HS-5 (cell line): ENCODE measurements at places on chromosomes 6 and 20.

DNA sequence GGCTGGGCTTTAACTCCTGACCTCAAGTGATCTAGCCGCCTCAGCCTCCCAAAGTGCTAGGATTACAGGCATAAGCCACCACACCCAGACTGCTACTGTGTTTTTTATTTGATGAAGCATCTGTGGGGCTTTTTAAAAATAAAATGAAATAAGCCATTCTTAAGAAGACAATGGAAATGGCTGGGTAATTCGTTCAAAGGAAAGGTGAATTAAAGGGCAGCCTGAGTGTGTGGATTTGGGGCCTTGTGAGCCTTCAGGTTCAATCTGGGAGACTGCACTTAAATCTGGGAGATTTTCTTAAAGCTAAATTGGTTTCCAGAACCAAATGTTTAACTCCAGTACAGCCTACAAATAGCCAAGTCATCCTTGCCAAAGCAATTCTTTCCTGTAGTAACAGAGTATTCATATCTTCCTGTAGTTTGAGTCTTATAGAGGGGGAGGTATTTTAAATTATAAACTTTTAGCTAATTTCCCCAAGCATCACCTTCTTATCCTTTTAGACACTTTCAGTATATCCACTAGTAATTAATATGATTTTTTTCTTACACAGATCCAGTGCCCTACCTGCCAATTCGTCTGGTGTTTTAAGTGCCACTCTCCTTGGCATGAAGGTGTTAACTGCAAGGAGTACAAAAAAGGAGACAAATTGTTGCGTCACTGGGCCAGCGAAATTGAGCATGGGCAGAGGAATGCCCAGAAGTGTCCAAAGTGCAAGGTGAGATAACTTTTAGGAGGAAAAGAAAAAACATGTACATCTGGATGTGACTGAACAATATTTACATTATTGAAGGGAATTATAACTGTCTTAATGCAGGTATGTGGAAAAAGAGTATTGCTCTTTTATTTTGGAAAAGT lies 95.4 kb downstream of the RNF217 start:
- no peak for DNase-seq

DNA sequence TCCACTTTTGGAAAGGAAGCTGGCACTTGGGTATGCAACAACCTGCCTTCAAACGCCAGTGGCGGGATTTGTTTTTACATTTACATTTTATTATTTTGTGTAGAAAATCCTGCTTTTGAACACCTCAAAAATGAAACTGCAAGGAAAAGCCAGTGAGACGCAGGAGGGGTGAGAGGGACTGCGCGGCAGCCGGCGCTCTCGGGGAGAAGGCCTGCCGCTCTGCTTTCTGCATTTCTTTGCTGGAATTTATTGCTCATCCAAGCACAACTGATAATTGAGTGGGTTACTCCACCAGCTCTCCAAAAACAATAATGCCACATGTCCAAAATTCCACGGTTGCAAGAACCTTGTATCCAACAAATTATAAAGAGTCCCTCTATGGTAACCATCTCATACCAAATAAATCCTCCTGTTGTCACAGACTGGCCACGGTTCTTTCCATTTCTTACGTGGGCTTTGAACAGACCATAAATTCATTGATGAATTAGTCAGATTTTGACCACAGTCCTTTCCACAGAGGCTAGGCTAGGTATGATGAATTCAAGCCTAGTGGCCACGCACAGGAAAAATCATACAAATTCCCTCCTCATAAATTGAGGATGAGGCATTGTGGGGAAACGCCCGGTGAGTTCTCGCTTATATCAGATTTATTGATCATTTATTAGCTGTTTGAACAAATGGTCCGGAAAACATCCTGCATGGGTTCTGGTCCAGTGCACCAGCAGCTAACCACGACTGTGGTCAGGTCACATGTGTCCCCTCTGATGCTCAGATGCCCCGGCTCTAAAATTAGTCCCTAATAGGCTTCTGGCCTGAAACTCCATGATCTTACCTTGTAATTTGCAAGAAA lies 31.6 kb upstream of the FOXC1 start:
- DNase-seq, result no peak

GRCh38 chr6:29764422-29765196 lies 41.4 kb downstream of the HLA-F start:
- no peak for DNase-seq

- no peak for DNase-seq
These were observed 1.4 kb upstream of the LAMA5 start for GRCh38 chr20:62368392-62368975.

- no peak for DNase-seq
These were observed 176.5 kb upstream of the GJE1 start for GRCh38 chr6:141956046-141956761.
